ENCODE measurements at places on chromosomes 13 and 19. TPM values are rescaled to one million over a fixed set of nuclear protein-coding genes. Genes with fewer than 3 reads are reported as not detected.

Gene ERICH4
- not detected for total RNA-seq

Gene TMPRSS9
- total RNA-seq, result 0.08 TPM

Gene ZNF90
- total RNA-seq, result not detected

Gene TDRD12
- 0.18 TPM for total RNA-seq

Gene SRRM5
- total RNA-seq, result 0.81 TPM

Gene ZNF649
- 0.41 TPM for total RNA-seq

Gene ZNF471
- 0.08 TPM for total RNA-seq

Gene FFAR1
- total RNA-seq, result not detected

Gene DACT3
- total RNA-seq, result 0.49 TPM

Gene CHERP
- 28.3 TPM for total RNA-seq

Gene SIGLEC14
- not detected for total RNA-seq

Gene CA11
- total RNA-seq, result 9.8 TPM

Gene ISYNA1
- total RNA-seq, result 37.1 TPM

All from A549 treated with DMSO at 1 μM for 4 hours (cell line).